ENCODE measurements at places on chromosomes 7 and 10.
A peak's percentile ranks its signal among the peaks of the same experiment; 100 is the strongest.

- DNase-seq: no peak
Observed at GRCh38 chr7:16795624-16796023, 9.2 kb downstream of the AGR2 start.

GRCh38 chr7:148434181-148434757 is 156.3 kb upstream of the C7orf33 start:
- no peak for DNase-seq

DNA sequence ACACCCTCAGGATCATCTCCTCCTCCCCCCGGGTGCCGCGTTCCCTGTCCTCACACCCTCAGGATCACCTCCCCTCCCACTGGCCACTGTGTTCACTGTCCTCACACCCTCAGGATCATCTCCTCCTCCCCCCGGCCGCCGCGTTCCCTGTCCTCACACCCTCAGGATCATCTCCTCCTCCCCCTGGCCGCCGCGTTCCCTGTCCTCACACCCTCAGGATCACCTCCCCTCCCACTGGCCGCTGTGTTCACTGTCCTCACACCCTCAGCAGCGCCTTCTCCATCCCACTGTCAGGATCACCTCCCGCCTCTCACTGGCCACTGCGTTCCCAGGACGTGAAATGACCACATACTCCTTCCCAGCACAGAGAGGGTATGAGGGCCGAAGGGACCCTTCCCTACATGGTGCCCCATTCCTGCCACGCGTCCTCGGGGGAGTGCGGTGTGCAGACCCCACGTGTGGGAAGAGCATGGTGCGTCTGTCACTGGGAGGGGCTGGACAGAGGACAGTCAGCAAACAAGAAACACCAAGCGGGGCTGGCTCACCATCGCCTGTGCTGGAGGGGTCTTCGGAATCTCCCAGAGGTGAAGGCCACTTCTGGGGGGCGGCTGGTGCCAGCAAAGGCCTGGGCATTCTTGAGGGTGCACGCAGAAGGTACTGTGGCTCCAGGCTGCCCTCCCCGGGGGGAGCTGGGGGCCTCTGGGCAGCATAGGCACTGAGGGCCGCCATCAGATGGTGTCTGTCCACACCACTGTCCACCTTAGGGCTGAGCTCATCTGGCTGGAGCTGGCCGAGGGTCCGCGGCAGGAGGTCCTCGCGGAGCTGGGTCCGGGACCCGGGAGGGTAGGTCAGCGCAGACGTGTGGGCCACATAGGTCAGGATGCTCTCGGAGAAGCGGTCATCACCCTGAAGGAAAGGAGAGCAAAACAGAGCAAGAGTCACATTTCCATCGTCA is 421.0 kb downstream of the PTPRN2 start:
- DNase-seq: no peak

DNA sequence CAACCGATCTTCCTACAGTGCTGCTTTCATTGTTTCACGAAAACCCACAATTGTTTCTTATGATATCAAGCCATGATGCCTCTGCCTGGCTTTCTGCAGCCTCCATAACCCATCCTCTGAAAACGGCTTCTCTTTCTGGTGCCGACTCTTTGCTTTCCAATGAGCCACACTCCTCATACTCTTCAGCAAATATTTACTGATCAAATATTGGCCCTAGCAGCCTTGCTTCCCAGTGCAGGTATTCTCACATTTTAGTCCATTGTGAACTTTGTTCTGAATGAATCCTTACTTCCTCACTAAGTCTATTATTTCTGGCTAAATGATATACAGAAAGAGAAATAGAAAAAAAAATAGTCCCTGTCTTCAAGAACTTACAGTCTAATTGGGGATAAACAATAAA is 35.5 kb downstream of the LAMB1 start:
- no peak for DNase-seq

- peak; percentile 20 for DNase-seq
Observed at GRCh38 chr7:141014125-141014523, 628 bp downstream of the MRPS33 start.

GRCh38 chr7:50147951-50148808 is 55.1 kb upstream of the ZPBP start:
- no peak for DNase-seq

DNA sequence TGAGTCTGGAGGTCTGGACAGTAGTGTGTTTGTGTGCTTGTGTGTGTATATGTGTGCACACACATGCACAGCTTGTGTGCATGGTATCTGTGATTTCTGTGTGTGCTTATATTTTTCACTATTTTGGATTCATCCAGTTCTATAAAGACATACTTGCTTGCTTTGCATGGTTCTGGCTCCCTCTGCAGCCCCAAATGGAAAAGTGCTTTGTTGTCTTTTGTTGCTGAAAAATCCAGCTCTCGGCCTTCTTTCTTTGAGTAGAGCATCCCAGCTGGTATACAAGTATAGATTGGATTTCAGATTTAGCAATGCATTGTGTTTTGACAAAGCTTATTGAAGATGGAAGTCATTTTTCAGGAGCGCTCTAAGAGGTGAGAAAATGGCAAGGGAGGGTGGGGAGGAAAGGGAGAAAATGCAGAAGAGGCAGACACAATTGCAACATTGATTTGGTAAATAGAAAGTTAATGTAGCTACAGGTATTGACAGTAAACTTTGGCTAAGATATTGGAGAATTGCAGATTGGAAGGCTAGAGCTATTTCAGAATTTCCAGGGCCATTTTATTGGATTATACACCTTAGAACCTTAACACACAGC is 333.9 kb downstream of the AUTS2 start:
- no peak for DNase-seq

- no peak for DNase-seq
Observed at GRCh38 chr10:63430999-63431356, 34.8 kb downstream of the JMJD1C start.

DNA sequence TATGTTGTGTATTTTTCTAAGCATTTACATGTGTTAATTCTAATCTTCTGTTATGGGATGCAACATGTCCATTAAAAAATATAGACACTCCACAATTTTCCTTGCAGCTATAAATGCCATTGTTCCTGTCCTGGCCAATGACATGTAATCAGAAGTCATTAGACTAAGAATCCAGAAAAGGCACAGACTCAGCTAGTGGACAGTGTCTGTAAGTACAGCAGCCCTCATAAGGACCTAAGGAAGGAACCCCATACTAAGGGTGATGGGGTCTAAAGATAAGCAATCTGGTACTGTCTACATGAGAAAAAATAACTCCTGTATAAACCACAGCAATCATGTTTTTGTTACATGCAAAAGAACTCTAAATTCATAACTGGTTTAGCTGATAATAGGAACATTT is 115.9 kb downstream of the GPR85 start:
- no peak for DNase-seq

- peak; percentile 99 for DNase-seq
Observed at GRCh38 chr10:120460776-120461175, 3.7 kb downstream of the PLPP4 start.

Measured in RCC 7860 (cell line).